Cardiac fibroblast (primary cell): ENCODE measurements at places on chromosomes 5 and 9.
A peak's percentile ranks its signal among the peaks of the same experiment; 100 is the strongest.

DNA sequence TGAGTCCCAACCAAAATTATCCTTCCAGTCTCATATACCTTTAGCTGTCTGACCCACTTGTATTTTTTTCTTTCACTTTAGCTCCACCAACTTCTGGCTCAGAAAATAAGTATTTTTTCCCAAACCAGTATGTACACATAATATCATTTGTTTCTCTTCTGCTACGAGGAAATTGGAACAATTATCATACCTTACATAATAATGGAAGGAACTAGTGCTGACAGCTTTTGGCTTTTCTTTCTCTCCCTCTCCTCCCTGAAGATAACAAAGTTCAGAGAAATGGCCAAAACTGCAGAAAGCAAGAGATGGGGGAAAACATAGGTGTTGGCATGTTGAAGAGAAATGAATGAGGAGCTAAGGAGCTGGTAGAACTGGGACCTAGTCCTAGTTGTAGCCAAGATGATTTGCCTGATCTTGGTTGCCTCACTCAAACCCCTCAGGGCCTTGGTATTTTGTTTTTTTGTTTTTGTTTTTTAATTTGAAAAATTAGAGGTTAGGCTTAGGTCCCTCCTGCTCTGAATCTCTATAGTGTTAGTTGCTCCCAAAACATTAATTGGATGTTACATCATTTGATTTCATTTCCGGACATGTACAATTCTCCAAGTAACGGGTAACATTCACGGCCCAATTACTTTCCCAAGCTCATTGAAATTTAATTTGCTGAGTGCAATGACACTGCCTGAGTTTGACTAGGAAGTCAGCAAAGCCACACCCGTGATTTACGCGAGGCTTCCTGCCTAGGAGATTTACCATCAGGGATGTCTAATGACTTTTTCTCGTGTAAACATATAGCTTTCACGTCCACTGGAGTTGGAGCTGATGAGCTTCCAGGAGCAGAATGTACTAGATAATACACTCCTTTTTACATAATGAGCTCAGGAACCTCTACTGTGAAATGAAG is 291.6 kb downstream of the TLE1 start:
- DNase-seq, result peak; percentile 37

- no peak for DNase-seq
Observed at GRCh38 chr5:159149085-159149484, 49.4 kb upstream of the EBF1 start.

DNA sequence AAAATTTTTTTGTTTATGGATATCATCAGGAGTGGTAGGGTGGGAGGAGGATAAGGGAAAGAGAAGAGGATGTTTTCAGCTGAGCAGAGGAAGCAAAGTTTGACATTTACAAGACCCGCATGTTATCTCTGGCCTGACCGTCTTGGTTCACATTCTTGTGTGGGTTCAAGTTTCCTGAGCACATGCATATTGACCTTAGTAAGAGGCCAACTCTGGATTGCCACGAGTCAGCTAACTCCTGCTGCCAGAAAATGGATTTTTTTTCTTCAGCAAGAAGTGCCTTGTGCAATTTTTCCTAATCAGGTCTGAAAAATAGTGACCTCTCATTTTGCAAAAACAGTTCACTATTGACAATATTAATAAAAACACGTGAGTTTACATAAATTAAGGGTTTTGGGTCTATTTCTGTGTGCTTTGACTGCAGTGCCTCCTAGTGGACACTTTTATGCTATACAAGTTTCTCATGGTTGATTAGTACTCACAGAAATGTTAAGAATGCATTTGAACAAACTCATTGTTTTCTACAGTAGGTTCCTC is 27.1 kb upstream of the BASP1 start:
- peak; percentile 90 for DNase-seq

- peak; percentile 88 for DNase-seq
Observed at GRCh38 chr9:129258124-129258822, 80.2 kb upstream of the IER5L start.

DNA sequence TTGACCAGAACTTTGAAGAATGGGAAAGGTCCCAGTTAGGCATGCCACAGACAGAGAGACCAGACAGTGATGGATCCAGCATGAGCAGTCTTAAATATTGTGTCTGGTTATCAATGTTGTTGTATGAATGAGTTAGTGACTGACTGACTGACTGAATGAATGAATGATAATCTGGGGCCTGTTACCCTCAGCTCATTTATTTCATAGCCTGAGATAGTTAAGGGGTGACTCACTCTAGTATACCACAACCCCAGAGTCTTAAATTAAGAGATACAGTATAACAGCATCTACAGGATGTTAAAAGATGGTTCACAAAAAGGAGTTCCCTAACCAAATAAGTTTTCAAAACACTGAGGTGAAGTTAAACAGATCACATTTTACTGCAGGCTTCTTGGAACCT is 133.5 kb downstream of the SGCD start:
- no peak for DNase-seq

DNA sequence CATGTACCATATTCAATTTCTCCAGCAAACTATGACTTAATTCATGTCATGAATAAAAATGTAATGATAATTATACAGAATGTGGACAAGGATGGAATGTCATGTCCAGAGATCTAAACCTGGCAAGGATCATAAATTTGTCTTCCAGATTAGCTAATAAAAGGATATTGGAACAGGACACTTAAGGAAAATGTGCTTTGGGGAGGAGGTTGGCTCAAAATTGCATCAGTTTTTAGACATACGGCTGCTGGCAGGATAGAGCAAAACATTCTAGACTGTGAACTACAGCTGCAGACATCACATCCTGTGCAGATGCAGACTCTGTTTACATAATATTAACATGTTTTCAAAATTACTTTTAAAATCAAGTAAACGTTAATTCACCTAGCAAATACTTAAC is 248.4 kb downstream of the TLR4 start:
- DNase-seq, result no peak
